Activated naive CD8-positive, alpha-beta T cell treated with anti-CD3 and anti-CD28 coated beads, Interleukin-2, amount 50 U/mL, for 24 hours (primary cell): ENCODE measurements at places on chromosomes 16 and 17.

DNA sequence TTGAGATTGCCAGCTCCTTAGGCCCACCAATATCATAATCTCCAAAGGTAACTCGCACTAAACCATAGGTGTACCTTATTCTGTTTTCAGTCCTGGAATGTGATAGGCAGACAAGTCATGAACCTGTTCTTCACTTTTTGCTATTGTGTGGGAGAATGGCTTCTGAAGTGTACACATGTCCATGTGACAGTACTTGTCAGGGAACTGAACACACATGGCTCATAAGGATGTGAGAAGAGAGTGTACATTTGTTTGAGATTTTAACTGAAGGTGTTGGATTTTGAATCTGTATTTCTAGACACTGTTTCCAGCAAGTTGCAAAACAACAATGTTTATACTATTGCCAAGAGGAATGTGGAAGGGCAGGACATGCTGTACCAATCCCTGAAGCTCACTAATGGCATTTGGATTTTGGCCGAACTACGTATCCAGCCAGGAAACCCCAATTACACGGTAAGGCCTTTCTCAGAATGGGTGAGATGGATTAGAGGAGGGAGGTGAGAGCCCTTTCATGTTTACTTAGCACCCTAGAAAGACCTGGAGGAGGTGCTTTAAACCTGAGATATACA is 14.5 kb upstream of the RASL10B start:
- no peak for DNase-seq

DNA sequence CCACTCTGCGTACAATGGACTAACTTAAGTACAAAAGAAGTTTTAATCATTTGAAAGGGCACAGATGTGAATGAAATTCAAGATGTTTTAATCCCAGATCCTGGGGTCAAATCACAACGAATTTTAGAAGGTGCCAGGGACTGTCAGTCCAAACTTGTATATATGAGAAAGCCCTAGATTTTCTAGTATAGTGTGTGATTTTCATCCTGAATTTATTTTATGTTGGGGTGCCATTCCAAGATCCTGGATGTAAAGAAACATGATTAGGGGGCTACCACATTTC is 64.3 kb downstream of the TUBD1 start:
- DNase-seq = no peak

GRCh38 chr17:6502871-6503509 is 53.4 kb downstream of the PITPNM3 start:
- no peak for DNase-seq

GRCh38 chr17:61284174-61284573 is 115.5 kb upstream of the TBX2 start:
- DNase-seq = no peak

DNA sequence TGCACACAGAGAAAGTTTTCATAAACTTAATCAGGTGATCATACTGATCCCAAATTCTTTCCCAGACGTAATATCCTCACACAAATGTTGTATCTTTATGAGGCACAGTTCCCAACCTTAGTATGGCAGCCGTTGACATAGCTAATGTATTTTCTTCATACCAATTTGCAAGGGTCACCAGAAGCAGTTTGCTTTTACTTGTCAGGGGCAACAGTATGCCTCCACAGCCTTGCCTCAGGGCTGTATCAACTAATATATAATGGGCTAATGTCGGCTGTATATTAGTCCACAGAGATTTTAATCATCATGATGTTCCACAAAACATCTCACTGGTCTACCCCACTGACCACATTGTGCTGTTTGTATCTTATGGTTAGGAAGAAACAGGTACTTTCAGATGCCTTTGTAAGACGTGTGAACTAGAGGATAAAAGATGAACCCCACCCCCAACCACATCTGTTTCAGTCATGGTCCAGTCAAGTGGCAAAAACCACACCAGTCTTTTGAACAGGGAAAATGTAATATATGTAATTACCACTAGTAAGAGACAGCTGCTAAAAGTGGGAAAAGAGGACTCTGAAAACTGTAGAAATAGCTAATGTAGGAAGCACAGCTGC is 55.2 kb downstream of the GAN start:
- no peak for DNase-seq
